T follicular helper cell (primary cell): ENCODE measurements at places on chromosomes 2 and 18.

DNA sequence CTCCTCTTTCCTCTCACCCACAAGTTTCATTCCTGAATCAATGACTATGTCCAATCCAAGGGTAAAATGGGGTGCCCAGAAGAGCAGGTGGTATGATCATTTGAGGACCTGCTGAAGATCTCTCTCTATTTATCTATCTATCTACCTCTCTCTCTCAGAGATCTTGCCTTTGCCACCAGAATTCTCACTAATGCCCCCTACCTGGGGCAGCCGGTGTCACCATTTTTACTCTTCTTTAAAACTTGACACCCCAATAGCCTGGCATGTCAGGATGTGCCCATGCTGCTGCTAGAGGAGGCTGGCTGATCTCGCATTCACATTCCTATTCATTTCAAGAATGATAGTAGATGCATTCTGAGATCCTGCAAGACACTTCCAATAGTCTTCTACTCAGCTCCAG, 24.3 kb upstream of the RPIA start:
- DNase-seq = no peak

DNA sequence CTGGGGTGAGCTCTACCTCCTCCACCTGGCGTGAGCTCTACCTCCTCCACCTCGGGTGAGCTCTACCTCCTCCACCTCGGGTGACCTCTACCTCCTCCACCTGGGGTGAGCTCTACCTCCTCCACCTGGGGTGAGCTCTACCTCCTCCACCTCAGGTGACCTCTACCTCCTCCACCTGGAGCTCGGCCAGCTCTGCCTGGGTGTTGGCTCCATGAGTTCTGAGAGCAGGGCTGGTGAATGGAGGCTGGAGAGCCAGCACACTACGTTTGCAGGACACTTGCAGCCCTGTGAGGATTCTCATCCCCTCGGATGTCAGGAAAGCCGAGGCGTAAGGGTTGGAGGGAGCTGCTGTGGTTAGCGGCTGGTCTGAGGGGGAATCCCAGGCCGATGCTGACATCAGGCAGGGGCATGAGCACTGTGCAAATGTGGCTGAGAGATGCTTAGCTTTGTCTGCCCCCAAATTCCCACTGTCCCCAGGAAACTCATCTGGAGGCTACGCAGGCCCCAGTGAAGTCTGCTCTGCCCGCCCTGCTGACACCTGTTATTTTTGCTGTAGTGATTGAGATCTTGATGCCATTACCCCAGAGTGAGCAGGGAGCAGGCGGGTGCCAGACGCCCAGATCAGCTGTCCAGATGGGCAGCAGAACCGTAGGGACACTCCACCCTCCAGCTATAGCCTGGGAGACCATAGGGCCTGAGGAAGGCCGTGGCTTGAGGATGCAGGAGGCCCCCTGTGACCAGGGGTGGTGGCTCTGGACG, 3.3 kb downstream of the CROCC2 start:
- DNase-seq = no peak

- DNase-seq = no peak
Observed at GRCh38 chr2:164288235-164288634, 333.0 kb downstream of the GRB14 start.

GRCh38 chr2:131044075-131044756, 49.0 kb downstream of the FAM168B start:
- no peak for DNase-seq

- DNase-seq = no peak
Observed at GRCh38 chr2:200223205-200223784, 83.2 kb upstream of the SPATS2L start.

- peak; percentile 52 for DNase-seq
Observed at GRCh38 chr18:47150029-47150823, at the start of gene HDHD2. Gene HDHD2 (minus strand): TSS chr18:47150500. CDS start chr18:47136439, 14,061 bp downstream.

DNA sequence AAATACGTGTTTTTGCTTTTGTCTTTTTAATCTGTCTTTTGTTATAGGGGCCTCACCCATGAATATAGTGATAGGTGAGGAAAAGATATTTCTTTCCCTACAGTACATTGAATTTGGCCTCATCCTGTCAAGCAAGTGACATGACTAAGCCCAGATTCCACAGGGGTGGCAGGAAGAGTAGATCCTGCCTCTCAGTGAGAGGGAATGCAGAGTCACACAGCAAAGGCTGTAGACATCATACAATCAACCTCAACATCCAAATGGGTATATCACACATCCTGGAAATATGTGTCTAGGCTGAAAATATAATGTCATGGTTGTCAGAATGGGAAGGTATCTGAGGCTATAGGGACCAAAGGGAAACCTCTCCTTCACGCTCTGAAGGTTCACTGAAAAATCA, 269.6 kb downstream of the CDH20 start:
- DNase-seq = no peak

GRCh38 chr2:118443596-118443995, 355.3 kb downstream of the INSIG2 start:
- no peak for DNase-seq

DNA sequence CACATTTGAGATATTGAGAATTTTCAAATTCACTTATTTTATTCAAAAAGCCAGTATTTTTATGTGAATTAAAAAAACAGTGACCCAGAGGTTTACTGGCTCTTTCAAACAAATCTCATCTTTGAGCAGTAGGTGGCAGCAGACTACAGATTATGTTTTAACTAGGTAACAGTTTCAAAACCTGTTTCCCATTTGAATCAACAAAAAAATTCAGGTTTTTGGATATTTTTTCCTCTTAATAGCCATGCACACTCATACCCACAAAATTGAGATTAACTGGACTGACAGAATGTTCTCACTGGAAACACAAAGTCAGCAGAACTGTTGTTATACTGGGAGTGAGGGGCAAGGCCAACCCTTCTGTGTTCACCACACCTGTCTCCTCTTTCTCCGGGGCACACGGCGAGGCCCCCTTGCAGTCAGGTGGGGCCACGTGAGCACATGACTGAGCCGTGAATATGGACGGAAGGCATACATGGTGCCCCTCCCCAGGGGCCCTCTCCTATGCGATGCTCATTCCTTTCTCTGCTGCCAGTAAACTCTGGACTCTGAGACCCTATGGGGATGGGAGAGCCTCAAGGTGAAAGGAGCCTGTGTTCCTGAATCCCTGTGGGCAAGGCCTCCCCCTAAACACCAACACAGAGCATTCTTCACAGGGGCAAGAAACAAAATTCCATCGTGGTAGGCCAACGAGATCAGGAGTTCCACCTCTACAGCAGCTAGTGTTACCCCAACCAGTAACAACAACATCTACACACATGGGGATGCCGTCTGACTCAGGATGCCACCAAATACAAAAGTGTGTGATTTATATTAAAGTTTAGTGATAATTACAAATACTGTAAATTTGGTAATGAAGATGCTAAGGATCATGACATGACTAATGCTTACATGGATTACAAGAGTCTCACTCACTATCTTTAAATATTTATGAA, 80.4 kb downstream of the LPIN2 start:
- peak; percentile 32 for DNase-seq

DNA sequence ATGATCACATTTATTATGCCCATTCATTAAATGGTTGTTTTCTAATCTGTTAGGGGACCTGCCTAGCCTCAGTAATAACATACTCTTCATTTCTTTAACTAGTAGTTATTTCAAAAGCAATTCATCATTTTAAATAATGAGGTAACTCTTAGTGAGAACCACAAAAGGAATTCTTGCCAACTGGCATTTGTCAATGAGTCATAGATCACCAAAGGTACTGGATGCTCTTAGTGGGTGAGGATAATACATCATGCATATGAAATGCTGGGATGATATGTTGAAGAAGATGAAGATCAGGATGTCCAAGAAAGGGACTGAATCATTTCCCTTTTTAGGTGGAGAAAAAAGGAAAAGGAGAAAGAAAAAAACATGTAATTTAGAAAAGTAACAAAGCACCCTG, 826.2 kb upstream of the DDX18 start:
- no peak for DNase-seq

GRCh38 chr2:224086226-224086914, 47.3 kb upstream of the SERPINE2 start:
- no peak for DNase-seq

DNA sequence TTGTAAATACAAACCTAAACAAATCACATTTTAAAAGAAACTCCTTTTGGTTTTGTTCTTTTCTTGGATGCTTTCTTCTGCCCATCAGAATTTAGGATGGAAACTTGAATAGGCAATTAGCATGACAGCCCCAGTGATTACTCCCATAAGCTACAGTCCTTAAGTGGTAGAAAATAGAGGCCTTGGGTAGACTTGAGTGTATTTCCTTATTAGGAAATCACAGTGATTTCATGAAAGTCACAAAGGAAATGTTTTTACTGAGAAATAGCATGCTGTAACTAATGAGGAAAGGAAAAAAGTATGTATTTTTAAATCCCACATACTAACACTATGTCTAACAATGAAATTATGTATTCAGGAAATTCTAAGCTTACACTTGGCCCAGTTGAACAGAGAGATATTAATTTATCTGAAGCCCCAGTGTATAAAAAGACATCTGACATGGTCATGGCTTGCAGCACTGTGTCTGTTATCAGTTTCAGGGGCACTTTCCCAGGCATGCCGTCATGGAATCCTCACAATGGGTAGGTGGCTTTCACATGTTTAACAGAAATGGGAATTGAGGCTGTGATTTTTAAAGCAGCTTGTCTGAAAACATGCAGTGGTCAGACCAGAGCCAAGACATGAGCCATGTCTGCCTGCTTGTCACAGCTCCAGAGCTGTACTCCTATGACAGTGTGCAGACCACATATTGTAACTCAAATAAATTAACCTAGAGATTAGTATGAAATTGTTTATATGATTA, 79.7 kb upstream of the TRIB2 start:
- no peak for DNase-seq

DNA sequence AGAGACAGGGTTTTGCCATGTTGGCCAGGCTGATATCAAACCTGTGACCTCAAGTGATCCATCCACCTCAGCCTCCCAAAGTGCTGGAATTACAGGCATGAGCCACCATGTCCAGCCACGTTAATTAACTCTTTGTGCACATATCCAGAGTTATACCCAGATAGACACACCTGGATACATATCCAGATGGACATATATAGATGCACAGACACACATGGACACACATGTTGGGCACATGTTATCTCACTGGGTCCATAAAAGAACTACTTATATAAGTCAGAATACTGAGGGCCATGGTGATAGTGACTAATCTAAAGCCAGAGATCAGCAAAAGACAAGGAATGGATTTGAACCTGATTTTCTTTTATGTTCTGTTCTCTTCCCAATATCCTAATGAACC, 158.6 kb downstream of the IRS1 start:
- no peak for DNase-seq

GRCh38 chr2:101571951-101572350, 97.0 kb upstream of the RFX8 start:
- DNase-seq = no peak

- no peak for DNase-seq
Observed at GRCh38 chr2:232432598-232433184, 23.3 kb upstream of the ALPI start.

GRCh38 chr18:12283256-12283655, 24.8 kb upstream of the TUBB6 start:
- DNase-seq = no peak

GRCh38 chr2:241049739-241050623, 51.6 kb downstream of the SNED1 start:
- DNase-seq = no peak

- no peak for DNase-seq
Observed at GRCh38 chr2:199160677-199161465, 296.9 kb downstream of the SATB2 start.

DNA sequence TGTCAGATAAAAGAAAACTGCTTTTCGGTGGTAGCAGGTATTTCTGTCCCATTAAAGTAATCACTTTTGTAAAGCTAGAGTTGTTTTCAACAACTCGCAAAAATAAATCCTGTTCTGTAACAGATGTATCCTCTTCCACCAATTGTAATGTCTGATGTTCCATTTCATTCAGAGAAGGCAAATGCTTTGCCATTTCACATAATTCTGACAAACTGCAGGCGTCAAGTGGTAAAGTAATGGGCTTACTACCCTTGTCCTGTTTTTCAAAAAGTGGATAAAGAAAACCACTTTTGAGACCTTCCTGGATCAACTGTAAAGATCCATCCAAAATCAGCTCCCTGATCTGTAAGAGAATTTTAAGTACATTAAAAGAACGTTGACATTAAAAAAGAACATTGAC, 16.6 kb downstream of the METTL4 start:
- DNase-seq = no peak

DNA sequence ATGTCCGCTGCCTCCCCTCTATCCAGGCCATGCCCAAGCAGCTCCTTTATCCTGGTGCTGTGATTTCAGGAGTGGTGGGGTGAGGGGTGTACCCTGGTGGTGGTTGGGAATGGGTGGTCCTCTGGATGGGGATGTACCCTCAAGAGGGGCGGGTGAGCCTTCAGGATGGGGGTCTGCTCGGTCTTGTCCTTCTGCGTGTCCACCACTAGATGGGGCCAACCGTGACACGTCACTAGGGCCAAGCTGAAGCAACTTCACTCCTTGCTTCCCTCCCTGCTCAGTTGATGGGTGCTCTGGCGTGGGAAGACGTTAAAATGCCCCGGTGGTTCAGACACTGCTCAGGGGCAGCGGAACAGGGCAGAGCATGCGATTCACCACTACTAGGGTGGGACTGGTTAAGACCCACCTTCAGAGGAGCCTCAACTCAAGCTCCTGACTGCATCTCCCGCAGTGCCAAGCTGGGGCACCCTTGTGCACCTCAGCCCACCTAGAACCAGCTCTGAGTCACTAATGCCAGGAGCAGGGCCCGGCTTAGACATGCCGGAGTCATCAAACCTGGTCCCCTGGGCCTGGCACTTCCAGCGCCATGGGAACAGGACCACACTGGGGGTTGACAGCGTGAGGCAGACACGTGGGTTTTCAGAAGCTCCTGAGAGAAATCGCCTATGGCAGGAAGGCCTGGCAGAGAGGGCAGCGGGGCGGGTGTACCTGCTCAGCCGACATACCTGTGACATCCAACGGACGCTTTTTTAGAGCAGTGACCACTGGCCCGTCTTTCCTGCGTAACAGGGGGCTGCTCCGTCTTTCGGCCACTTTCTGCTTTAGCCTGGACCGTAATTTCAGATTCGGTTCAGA, 256.7 kb downstream of the HDAC4 start:
- DNase-seq = no peak

- DNase-seq = no peak
Observed at GRCh38 chr2:96574364-96574763, 37.8 kb downstream of the ARID5A start.

- no peak for DNase-seq
Observed at GRCh38 chr18:79790996-79791972, 6.5 kb upstream of the KCNG2 start.

DNA sequence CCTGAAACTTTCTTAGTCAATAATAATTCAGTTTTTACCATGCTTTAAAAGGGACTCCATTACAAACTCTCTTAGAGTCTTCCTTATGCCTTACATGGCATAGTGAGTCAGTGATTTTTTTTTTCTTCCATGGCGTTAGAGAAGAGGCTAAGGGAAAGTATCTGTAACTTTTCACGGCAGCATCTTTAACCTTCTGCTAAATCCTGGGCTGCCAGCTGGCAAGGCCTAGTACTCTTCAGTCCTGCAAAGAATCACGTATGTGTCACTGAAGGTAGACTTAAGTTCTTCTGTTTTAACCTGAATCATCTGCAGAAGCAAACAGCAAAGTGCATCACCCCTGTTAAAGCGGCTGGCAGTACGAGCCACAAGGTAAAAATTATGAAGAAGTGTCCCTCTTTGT, 286.3 kb upstream of the FN1 start:
- no peak for DNase-seq

GRCh38 chr18:10138719-10139118, 224.9 kb downstream of the VAPA start:
- no peak for DNase-seq

- no peak for DNase-seq
Observed at GRCh38 chr2:198628596-198628995, 824.2 kb downstream of the PLCL1 start.

GRCh38 chr2:158781353-158781961, 13.7 kb upstream of the DAPL1 start:
- DNase-seq = no peak
